WTC11 (cell line): ENCODE measurements at places on chromosomes 6 and 20.

GRCh38 chr20:56636716-56637115 lies 7.6 kb downstream of the TFAP2C start:
- DNase-seq: no peak

- no peak for DNase-seq
Measured at GRCh38 chr6:99064834-99065233, 117.1 kb upstream of the FBXL4 start.

DNA sequence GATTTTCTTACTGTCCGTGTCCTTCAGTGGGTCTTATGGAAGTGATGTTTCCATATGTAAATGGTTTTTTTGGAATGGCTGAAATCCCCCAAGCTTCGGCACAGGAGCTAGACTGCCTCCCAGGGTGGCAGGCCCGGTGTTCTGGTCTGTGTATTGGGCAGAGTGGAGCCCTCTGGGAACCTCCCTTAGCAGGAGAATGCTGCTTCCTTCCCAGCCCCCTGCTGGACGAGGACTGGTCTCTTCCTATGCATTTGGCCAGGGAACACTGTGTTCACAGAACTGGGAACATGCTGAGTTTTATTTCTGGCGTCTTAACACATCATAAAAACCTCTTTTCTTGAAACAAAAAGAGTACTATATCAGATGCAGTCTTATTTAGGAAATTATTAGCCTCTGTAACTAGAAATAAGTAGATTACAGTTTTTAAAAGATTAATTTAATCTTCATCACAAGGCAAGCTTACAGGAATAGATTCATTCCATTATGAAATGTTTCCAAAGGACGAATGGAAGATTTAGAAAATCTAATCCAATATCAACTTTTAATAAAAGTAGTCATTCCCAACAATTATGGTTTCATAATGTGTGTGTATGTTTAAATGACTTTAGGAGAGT lies 56.6 kb downstream of the SYTL3 start:
- peak; percentile 54 for DNase-seq

DNA sequence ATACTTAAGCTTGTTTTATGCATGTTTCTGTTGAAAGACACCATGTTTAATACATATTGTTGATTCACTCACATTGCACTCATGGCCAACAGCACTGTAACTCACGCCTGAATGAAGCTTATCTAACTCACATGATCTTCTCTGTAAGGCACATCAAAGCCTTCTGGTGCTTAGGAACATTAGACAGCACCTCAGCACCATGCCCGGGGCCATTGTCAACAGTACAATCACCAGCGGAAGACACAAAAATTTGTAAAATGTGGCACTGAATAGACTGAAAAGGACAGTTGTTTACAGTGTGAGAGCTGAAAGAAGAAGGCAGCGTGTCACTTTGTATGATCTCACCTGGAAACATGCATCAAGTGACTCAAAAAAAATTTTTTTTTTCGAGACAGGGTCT lies 8.9 kb upstream of the TCF15 start:
- no peak for DNase-seq

DNA sequence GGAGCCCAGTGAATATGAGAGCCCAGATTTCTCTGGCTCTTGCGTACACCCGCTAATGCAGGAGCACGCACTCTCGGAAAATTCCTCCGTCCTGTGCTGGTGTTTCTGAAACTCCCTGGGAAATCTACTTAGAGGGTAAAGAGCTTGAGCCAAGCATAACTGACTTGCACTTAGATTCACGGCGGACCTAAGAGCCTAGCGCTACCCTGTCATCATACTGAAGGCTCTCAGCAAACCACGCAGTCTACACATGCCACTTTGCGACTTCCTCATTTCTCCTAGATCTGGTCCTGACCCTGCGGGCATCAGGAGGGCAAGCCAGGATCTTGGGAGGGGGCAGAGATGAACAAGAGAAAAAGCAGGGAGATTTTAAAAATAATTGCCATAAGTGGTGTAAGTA lies 324.7 kb downstream of the CD83 start:
- no peak for DNase-seq

GRCh38 chr20:34915131-34915530 lies 38.7 kb downstream of the ACSS2 start:
- no peak for DNase-seq

- DNase-seq: no peak
Measured at GRCh38 chr6:155595284-155595683, 139.6 kb upstream of the NOX3 start.

GRCh38 chr20:10659651-10660601 lies 13.9 kb downstream of the JAG1 start:
- DNase-seq: no peak

- DNase-seq: no peak
Measured at GRCh38 chr6:80789912-80790570, 683.6 kb downstream of the BCKDHB start.

DNA sequence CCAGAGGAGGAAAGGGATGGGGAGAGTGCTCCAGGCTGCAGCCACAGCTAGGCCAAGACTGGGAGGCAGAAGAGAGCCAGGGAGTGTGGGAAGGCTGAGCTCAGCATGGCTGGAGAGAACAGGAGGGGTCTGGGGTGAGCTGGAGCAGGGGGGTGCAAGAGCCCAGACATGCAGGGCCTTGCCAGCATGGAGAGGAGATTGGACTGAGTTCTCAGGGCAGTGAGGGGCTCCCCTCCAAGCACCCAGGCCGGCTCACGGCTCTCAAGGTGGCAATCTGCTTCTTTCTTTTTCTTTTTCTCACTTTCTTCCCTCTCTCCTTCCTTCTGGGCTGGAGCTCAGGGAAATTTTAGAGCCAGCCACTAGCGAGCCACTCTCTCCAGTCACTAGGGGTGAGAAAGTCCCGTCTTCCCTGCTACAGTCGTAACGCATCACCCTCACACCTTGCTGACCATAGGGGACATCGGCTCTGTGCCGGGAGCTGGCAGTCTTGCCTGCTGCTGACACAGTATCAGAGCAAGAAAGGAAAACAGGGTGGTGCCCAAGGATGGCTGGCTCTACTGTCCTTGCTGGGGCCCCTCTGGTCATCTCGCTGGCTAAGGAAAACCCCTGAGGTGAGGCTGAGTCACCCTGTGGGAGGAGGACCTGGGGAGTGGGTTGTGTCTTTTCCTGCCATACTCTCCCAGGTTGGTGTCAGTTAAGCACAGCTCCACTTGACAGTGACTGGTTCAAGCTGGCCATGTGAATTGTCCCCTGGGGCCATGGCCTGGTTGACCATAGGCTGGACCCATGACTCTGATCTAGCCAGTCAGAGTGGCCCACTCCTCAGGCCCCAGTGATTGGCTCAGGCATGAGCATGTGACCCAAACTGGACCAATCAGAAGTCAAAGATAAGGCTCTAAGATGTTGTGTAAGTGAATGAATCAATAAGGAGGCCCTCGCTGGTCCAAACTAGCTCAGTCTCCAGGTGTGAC lies 135.1 kb upstream of the PMEPA1 start:
- DNase-seq: no peak

DNA sequence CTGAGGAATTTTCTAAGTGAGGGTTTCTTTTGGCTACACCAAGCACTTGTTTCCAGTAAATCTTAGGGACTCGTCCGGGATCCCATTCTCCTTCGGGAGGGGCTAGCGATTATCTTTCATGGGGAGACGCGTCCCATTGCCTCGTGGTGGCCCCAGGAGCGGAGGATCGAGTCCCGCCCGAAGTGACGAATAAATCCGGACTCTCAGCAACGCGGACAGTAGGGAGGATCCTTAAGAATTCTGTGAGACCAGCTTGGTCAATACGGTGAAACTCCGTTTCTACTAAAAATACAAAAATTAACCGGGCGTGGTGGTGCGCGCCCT lies 69.1 kb upstream of the PRSS16 start:
- DNase-seq: no peak

DNA sequence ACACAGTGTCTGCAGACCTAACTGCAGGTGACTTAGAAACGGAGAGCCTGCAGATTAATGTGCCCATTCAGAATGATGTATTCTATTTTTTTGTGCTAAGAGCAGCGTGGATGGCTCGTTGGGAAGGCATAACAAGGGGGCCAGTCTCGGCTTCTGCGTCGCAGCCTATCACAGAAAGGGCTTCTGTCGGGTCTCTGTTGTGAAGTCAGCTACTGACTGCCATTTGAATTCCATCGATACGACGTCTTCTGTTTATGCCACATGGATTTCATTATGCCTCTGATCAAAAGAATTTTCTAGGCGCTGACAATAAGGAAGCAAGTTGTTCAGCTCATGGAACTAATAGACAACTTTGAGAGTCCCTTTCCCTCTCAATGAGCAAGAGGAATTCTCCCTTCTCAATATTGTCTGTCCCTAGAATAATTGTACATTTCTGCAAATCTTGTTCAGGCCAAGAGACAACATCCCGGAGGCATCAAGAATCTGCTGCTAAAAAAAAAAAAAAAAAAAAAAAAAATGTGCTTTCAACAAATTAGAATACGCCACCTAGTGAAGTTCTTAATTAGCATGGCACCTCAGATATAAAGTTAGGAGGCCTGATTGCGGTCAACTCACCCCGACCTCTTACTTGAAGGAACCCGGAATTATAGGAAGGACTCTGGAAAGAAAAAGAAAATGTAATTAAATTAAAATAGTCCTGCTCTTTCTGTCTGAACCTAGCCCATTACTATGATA lies 223.9 kb downstream of the TSHZ2 start:
- no peak for DNase-seq

DNA sequence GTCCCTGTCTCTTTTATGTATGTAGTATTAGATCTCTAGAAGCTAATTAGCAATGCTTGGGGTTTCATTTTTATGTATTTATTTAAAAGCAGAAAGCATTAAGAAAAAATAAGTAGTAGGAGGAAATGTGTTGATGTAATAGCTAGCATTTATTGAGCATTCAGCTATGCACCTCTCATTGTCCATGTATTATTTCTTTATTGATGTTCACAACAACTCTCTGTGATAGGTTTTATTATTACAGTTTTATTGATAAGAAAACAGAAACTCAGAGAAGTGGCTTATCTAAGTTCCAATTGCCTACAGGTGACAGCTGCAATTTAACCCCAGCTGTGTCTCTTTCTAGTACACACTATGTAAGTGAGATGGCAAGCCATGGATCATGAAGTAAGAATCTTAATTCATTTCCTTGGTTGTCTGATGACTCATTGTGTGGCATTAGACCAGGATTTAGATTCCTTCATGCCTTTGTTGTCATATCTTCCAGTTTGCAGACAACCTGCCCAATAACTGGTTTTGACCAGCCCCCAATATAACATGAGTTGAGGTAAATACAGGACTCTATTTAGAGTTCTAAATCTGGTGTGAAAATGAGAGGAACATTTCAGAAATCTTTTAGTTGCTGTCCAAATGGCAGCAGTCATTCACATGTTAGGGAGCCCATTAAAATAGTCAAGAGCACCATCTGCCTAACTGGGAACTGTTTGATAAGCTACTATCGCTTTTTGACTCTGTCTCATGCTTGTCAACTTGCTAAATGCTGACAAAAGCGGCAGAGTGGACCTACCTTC lies 170.8 kb upstream of the PHACTR1 start:
- no peak for DNase-seq

- DNase-seq: no peak
Measured at GRCh38 chr6:89680551-89680950, 42.0 kb upstream of the LYRM2 start.

- DNase-seq: no peak
Measured at GRCh38 chr20:12086359-12086758, 168.7 kb downstream of the BTBD3 start.

DNA sequence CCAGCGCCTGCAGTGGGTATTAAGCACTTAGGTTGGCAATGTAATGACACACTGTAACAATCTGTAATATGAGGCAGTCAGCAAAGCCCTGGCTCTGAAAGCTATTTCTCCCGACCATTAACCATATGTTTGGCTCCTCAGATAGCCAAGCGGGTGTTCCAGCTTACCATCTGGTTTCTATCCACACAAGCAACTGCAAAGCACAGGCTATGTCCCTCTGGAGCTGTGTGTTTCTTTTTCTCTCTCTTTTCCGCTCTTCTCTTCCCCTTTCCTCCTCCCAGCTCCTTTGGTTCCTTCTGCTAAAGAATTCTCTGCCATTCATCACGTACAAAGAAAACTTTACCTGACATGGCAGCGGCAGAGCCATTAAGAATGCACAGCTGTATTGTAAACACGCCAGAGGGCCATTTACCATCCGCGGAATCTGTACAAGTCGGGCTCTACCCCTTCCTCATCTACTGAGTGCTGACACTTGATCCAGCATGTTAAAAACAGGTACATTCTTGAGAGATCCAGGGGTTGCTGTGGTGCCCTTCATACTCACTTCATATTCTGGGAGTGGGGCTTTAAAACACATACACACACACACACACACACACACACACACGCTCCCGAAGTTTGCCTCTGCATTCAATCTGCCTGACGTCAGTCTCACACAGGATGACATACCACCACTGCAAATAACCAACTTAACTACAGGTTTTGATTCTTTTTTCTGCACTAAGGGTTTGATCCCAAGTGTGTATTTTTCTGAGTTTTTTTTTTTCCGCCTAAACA lies 77.2 kb downstream of the BACH2 start:
- DNase-seq: no peak

DNA sequence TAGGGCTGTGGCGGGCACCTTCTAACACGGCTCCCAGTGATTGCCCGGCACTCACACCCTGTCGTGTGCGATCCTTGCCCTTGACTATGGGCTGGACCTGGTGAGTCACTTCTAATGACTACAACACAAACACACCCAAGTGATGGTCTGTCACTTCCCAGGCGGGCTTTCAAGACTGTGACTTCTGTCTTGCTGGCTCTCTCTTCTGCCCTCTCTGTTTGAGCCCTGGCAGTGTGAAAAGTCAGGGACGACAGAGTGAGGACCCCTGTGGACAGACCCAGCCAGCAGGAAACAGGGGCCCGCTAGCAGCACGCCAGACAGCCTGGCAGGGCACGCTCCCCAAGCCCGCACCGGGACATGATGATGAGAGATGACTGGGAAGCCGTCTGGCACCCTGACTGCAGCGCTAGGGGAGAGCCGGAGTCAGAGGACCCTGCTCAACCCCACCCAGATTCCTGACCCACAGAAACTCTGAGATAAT lies 43.0 kb downstream of the KIF16B start:
- DNase-seq: no peak

DNA sequence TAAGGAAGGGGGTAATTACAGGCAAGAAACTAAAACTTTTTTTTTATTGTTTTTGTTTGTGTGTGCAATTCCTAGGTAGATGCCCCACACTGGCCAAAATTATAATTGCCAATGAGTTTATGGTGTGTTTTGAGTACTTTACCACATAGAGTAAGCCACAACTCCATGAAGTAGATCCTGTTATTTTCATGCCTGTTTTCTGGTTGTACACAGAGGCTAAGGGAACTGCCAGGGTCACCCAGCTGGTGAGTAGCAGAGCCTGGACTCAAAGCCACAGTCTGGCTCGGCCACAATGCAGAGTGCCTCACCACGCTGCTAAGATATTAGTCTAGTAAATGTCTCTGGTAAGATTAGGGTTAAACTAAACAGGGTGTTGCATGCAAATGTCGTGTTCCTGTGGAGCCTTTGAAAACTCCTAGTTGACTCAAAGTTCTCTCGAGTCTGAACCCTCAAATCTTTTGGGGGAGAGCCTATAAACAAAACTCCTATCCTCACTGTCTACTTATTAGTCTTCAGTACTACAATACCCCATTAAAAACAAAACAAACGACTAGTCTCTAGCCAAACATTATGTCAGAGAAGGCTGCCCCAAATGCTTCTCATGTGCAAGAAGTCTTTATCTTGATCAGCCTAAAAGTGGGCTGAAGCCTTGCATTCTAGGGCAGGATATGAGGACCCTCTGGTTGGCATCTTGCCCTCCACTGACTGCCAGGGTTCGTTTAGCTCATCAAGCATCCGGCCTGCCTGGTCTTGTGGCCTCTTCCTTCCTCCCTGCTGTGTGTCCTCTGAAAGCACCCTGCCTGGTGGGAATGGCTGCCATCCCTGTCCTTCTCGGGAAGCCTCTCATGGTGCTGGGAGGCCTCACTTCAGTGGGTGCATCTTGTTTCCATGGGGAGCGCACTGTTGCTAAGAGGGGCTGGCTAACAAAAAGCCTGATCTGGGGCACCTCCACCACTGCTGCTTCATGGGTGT lies 4.2 kb downstream of the DUSP22 start:
- no peak for DNase-seq
